ENCODE measurements at places on chromosomes 3 and 15. TPM values are rescaled to one million over a fixed set of nuclear protein-coding genes. Genes with fewer than 3 reads are reported as not detected.

DNA sequence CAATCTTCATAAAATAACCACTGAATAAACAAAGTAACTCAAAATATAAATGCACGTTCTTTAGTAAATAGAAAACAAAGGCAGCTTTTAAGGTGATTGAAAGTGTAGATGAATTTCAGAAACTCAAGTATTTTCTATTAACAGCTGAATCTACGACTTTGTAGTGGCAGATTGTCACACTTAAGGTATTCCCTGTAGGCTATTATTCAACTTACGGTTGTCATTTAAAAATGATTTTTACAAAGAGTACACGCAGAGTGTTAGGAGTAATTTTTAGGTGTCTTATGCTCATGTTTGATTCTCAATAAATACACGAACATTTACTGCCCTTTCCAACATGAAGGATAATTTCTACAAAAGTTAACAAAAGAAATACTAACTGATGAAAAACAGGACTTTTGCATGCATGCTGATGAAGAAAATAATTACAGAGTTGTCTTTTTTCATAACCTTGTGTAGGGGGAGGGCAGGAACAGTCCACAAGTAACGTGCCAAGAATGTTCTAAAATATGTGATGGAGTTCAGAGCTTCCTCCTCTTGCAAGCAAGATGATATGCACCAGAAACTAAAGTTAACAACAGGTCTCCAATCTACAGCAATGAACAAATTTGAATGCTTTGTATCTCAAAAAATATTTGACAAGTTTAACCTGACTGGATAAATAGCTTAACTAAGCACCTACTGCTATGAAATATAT is 16.7 kb downstream of the DCBLD2 start:
- no peak overlapping the region for H3K4me3 ChIP-seq
- no peak for DNase-seq
- H3K4me1 ChIP-seq: peaks cover 8% of the 10 kb centered on the region

DNA sequence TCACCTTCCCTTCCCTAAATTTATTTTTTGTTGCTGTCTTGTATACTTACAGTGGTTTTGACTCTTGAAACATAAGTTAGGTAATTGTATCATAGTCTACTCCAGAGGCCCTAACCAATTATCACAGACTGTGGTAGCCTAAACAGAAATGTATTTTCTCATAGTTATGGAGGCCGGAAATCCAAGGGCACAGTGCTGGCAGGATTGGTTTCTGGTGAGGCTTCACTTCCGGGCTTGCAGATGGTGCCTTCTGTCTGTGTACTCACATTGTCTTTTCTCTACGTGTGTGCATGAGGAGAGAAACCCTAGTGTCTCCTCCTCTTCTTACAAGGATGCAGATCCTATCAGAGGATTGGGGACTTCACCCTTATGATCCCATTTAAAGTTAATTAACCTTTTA is 290.2 kb upstream of the KCNMB2 start:
- no peak overlapping the region for H3K4me3 ChIP-seq
- peaks cover 20% of the 10 kb centered on the region for H3K4me1 ChIP-seq
- H3K27me3 ChIP-seq: no peaks in the 10 kb centered on the region
- DNase-seq: no peak
- peaks cover 8% of the 10 kb centered on the region for H3K36me3 ChIP-seq

- peaks cover 17% of the 10 kb centered on the region for H3K27me3 ChIP-seq
- no peaks in the 10 kb centered on the region for H3K36me3 ChIP-seq
- H3K4me1 ChIP-seq: no peaks in the 10 kb centered on the region
- no peak overlapping the region for H3K4me3 ChIP-seq
- DNase-seq: no peak
- H3K27ac ChIP-seq: no peak overlapping the region
Observed at GRCh38 chr15:100841426-100841825, 38.2 kb upstream of the ALDH1A3 start.

GRCh38 chr3:186821429-186822387 is 15.4 kb upstream of the RFC4 start:
- no peak overlapping the region for H3K27ac ChIP-seq
- peaks cover 5% of the 10 kb centered on the region for H3K4me1 ChIP-seq
- DNase-seq: no peak
- H3K27me3 ChIP-seq: peaks cover 44% of the 10 kb centered on the region

- H3K27ac ChIP-seq: no peak overlapping the region
- peaks cover 4% of the 10 kb centered on the region for H3K4me1 ChIP-seq
- DNase-seq: no peak
- H3K27me3 ChIP-seq: no peaks in the 10 kb centered on the region
- H3K36me3 ChIP-seq: no peaks in the 10 kb centered on the region
Observed at GRCh38 chr3:70822669-70823068, 510.2 kb upstream of the MDFIC2 start.

Gene TICRR
- 13.9 TPM for total RNA-seq

Gene KCTD6
- 14.8 TPM for total RNA-seq

DNA sequence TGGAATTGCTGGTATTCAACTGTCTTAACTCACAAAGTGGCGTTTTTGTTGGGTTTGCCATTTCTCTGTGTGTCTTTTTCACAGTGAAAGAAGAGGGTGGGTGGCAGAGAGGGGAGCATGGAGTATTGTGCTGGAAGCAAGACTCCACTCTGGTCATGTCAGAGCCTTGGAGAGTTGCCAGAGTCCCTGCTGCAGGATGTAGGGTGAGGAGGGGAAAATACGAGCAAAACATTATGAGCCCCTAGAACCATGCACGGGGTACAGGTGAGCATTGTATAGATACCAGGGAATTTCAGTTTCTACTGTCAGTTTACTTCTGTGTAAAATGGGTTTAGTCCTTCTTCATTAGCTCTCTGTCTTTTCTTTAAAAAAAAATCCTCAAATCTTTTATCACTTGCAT is 249.9 kb downstream of the CACNA2D3 start:
- no peak for DNase-seq
- H3K27ac ChIP-seq: no peak overlapping the region
- peaks cover 10% of the 10 kb centered on the region for H3K4me1 ChIP-seq

- peaks cover 26% of the 10 kb centered on the region for H3K36me3 ChIP-seq
- no peak overlapping the region for H3K4me3 ChIP-seq
- DNase-seq: no peak
- H3K27me3 ChIP-seq: no peaks in the 10 kb centered on the region
- peaks cover 4% of the 10 kb centered on the region for H3K4me1 ChIP-seq
Observed at GRCh38 chr3:48934333-48934991, 15.8 kb downstream of the ARIH2 start.

DNA sequence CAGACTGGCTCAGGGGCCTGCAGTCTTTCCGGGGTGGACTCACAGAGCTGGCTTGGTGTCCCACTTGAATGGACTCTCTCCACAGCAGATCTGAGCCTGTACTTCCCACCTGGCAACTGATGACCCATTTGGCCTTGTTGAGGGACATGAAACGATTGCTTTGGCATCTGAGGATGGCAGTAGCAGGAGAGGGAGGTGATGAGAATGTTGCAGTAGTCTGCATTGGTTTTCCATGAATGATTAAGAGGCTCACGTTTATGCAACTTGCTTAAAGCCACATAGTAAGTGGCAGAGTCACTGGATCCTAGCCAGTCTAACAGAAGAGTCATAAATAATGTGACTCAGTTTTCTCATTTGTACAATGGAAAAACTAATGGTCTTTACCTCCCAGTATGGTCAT is 21.9 kb downstream of the IL20RB start:
- no peak overlapping the region for H3K27ac ChIP-seq
- H3K4me3 ChIP-seq: no peak overlapping the region
- H3K27me3 ChIP-seq: no peaks in the 10 kb centered on the region
- DNase-seq: no peak
- no peaks in the 10 kb centered on the region for H3K36me3 ChIP-seq

Gene BUB1B
- total RNA-seq: 42.6 TPM

DNA sequence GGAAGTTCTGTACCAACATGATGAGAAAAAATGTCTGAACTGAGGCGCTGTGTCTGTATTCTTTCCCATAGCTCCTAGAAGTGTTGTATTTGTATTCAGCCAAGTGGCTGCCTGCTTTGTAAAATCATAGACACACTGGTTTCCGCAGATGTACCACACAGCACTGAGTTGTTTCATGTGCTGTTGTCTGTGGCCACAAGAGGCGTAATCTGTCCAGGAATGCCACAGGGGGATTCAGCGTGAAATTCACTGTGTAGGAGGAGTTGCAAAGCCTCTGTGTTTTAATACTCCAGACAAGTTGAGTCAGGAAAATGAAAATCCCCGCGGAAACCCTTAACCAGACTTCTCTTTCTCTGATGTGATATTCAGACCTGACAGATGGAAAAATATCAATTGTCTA is 462.2 kb downstream of the NSUN3 start:
- H3K36me3 ChIP-seq: no peaks in the 10 kb centered on the region
- peaks cover 41% of the 10 kb centered on the region for H3K4me1 ChIP-seq
- DNase-seq: no peak

DNA sequence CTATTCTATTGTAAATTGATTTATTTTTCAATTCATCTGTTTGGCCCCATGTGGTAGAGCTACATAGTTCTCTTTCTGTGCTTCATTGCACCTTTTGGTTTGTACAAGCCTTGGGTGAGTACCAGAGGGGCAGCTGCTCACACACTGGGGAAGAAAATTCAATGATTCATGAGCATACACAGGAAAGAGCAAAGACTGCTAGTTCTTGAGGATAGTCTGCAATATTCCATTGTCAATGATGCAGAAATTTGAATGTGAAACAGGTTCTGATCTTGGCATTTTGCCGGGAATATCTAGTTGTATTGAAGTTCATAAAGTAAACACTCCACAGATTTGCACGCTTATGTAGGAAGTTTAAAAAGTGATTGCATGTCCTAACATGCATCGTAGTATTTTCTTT is 304.6 kb downstream of the NAALADL2 start:
- DNase-seq: no peak
- H3K27ac ChIP-seq: no peak overlapping the region
- no peaks in the 10 kb centered on the region for H3K36me3 ChIP-seq
- H3K27me3 ChIP-seq: no peaks in the 10 kb centered on the region
- peaks cover 3% of the 10 kb centered on the region for H3K4me1 ChIP-seq

DNA sequence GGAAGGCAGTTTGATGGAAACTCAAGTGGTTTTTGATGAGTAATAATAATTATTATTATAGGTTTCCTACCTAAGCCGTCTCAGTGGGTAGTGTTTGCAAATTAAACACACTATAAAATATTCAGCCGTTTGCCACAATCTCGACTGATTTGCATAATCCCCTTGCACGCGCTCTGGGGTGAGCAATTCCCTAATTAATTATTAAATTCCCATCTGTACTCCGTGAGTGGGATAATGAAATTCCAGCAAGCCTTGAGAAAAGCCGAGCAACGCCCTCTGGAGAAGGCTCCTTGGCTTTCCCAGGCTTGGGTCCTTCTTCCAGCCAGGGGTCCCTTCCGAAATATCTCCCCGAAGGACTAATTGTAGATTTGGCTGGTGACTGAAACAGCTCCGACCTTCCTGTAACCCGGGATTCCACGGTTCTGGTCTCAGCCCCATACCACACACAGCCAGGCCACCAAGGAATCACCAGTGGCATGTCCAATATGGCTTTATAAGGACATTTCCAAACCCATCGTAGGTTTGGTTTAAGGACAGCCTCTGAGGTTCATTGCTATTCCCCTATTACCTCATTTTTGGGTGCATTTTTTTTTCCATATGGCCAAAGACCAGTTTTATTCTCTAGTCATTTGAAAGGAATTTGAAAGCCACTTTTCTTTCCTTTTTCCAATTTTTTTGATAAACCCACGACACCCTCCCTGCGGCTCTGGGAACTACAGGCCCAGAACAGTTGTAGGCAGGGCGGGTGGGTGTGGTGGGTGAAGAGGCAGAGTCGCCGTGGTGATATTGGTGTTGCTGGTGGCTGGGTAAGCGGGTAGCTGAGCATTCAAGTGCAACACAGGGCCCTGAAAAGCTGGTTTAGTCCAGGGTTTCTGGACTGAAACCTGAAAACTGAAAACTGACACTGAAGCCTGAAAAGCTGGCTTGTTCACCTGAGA is 33.2 kb upstream of the RGMA start:
- DNase-seq: no peak
- H3K4me3 ChIP-seq: no peak overlapping the region
- H3K27me3 ChIP-seq: peaks cover 24% of the 10 kb centered on the region
- H3K36me3 ChIP-seq: no peaks in the 10 kb centered on the region
- no peak overlapping the region for H3K27ac ChIP-seq
- H3K4me1 ChIP-seq: no peaks in the 10 kb centered on the region

DNA sequence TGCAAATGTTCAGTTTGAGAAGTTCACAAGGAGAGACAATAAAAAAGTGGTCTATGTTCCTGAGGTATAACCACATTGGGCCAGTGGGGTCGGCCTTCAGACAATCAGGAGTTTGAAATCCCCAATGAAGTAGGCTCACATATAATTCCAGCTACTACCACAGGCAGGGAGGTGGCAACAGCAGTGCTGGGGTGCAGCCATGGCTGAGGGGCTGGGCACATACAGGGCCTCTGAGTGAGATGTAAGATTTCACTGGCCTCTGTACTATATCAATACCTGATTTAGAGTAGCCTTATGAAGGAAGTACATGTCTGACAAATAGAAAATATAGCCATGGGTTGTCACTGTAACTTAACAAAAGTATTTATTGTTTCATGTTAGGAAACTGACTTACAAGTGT is 402.2 kb downstream of the TBC1D5 start:
- H3K27me3 ChIP-seq: no peaks in the 10 kb centered on the region
- no peak overlapping the region for H3K4me3 ChIP-seq
- H3K27ac ChIP-seq: no peak overlapping the region
- peaks cover 14% of the 10 kb centered on the region for H3K4me1 ChIP-seq
- DNase-seq: no peak

DNA sequence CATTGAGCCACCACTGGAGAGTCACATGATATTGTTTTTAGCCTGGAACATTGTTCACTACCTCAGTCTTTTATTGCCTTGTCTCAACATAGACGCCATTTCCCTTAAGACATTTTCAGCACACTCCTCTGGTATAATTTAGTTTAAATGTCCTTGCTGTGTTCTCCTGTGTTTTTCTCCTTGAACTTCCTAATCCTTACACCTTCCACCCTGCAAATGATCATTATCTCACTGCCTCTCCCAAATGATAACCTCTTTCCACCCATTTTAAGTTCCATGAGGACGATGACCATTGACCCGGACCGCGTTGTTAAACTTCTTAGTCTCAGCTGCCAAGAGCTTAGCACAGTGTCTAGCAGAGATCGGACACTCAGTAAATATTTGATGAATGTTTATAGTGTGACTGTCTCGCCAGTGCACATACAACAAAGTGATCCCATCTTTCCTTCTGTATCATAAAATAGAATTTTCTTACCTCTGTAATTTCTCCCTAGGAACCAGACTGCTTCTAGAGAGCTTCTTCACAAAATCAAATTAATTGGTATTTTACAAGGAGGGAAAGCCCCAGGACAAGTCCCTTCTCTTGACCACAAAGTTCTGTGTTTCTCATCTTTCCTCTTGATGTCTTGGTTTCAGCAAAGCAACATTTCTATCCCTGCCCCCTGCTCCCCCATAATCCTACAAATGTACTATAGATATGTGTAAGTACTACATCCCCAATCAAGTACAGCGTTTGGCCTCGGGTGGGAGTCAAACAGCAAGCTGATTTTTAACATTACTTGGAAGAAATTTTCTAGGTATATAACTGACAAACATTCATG is 429.6 kb downstream of the LPP start:
- H3K4me1 ChIP-seq: peaks cover 1% of the 10 kb centered on the region
- H3K27me3 ChIP-seq: no peaks in the 10 kb centered on the region
- no peak overlapping the region for H3K27ac ChIP-seq
- H3K4me3 ChIP-seq: no peak overlapping the region
- no peaks in the 10 kb centered on the region for H3K36me3 ChIP-seq
- no peak for DNase-seq

Gene MBD4
- total RNA-seq: 32.5 TPM

Gene GXYLT2
- total RNA-seq: 7.4 TPM

Data from progenitor cell of endocrine pancreas (in vitro differentiated cells).